ENCODE measurements at places on chromosomes 2 and 18.

DNA sequence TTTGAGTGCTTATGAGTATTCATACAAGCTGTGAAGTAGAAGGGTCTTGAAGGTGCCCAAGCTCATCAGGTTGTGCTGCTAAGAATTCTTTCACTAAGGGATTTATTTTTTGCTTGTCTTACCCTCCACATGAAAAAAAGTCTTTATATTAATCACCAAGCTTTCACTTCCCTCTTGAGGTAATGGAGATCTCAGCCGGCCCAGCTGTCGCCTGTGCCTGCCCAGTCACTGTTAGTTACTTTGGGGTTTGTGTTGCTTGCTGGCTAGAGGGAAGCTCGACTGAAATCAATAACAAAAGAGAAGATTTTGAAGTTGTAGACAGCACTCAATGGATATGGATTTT, 21.9 kb downstream of the MC2R start:
- no peak for DNase-seq

GRCh38 chr2:228083131-228083530, 98.4 kb downstream of the SPHKAP start:
- DNase-seq = no peak

- no peak for DNase-seq
Measured at GRCh38 chr2:156908825-156909224, 348.7 kb upstream of the GALNT5 start.

DNA sequence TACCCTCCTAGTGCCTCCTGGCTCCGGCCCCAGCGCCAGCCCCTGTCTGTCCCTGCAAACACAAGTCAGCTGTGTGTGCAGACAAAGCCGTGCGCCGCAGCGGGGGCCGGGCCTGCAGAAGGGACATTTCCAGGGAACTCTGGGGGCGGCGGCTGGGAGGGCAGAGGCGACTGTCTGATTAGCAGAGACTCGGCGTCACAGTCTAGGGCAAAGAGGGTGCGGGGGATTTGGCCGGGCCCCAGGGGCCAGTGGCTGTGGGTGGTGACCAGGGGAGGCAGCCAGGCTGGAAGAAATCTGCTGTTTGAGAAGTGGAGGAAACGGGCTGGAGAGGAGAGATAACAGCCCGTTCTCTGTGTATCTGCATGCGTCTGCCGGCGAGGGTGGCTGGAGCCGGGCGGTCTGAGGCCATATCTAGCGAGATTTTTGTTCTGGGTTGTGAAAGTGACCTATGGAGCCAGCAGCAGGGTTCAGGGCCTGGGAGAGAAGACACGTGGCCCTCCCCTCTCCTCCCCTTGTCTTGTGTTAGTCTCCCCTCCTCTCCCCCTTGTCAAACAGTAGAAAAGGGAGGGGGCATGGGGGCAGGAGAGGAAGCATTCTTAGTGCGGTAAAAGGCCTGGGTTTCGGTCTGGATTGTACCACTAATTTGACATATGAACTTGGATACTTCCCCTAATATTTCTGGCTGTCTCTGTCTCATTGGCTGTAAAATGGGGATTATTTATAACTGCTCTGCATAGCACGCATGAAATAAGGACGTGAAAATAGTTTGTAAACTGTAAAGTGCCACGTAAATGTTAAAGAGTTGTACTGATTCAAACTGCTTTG, 169.4 kb downstream of the SMAD7 start:
- DNase-seq = no peak

- no peak for DNase-seq
Measured at GRCh38 chr2:237996021-237996593, 29.3 kb downstream of the UBE2F start.

GRCh38 chr2:8064603-8065002, 617.3 kb upstream of the ID2 start:
- DNase-seq = no peak

GRCh38 chr2:158034198-158034866, 67.3 kb upstream of the UPP2 start:
- no peak for DNase-seq

- DNase-seq = no peak
Measured at GRCh38 chr2:226828191-226828590, 7.7 kb upstream of the RHBDD1 start.

DNA sequence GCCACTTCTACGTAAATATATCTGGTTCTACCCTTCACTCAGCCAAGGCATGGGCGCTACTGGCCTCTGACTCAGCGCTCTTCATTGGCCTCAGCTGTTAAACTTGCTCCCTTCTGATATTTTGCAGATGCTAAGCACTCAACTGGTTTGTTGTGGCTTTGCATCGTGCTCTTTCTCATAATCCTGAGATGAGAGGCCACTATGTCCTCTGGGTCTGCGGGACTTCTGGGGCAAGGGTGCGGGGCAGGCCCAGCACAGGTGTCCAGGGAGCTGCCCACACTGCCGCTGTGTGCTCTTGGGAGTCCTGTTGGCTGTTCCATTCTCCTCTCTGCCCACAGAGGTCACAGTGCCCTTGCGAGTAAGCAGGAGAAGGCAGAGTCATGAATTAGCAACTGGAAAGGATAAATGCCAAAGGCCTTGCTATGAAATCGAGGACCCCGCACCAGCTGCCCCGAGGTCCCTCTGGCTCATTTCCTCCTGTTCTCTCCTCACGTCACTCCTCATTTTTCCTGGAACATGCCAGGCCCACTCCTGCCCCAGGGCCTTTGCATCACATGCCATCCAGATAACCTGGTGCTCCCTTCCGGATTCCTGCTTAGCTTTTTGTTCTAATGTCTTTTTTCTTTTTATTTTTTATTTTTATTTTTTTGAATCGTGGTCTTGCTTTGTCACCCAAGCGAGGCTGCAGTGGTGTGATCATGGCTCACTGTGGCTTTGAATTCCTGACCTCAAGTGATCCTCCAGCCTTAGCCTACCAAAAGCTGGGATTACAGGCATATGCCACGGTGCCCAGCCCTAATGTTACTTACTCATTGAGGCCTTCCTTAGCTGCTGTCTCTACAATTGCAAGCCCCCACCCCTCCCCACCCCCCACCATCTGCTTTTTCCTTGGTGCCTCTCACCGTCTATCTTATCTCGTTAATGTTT, 34.9 kb upstream of the MAT2A start:
- DNase-seq = no peak

GRCh38 chr18:50816419-50817166, 3.2 kb downstream of the MRO start:
- no peak for DNase-seq

- no peak for DNase-seq
Measured at GRCh38 chr2:2703762-2704427, 372.8 kb upstream of the MYT1L start.

DNA sequence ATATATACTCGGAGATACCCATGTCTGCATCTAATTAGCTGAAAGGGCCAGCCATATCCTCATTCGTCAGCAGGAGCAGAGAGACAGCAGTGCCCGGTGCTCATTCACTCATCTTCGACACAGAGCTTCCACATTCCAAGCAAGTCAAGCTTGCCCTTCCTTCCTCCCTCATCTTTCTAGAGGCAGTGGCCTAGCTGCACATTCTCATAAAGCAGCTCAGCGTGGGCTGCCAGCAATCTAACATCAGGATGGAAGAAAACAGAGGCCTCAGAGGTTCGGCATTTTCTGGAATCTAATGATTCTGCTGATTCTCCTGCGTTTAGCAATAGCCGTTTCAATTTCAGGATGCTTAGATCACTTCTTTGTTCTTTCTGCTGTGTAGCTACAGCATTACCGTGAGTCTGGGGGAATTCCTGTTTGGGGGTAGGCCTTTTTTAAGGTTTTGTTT, 68.8 kb downstream of the CLHC1 start:
- DNase-seq = no peak

DNA sequence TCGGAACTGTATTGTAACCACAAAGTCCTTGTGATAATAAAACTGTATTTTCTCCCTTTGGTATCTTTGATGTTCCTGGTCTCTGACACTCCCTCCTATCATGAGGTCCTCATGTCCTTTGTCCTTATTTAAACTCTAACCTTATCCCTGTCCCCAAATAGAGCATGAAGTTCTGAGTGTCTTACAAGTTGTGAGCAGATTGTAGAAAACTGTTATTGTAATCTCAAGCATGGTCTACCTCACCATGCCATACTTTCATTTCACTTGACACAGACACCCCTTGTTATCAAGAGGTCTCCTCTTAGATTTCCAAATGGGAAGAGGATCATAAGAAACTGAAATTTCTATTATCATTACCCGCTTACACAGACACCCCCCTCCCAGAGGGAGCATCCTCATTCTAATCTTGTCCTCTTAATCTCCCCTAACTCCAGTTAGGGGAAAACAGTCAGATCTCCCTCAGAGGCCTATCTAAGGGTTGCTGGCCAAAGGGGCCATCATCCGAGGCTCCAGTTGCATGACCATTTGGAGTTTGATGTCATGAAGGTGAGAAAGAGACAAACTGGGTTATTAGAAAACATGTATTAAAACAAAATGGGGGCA, 29.0 kb downstream of the MYO3B start:
- no peak for DNase-seq

DNA sequence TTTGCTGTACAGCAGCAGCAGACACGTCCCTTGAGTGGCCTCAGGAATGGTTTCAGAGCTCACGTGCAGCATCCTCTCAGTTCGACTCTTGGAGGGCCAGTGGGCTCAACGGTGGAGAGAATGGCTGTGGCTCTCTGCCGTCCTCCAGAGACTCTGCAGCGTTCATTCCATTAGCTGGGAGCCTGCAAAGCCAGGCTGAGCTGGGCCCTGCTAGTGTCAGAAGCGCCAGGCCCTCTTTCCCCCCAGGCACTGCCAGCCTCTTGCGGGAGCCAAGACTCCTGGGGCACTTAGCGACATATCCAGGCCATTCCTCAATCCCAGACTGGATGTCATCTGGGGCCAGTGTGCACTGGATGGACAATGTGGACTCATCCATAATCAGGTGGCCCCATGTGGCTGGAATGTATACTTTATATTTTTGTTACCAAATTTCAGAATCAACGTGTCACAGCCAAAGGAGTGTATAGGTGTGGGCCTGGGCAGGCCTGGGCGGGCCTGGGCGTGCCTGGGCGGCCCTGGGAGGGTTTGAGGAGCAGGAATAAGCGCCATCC, 125.1 kb upstream of the EPAS1 start:
- no peak for DNase-seq

DNA sequence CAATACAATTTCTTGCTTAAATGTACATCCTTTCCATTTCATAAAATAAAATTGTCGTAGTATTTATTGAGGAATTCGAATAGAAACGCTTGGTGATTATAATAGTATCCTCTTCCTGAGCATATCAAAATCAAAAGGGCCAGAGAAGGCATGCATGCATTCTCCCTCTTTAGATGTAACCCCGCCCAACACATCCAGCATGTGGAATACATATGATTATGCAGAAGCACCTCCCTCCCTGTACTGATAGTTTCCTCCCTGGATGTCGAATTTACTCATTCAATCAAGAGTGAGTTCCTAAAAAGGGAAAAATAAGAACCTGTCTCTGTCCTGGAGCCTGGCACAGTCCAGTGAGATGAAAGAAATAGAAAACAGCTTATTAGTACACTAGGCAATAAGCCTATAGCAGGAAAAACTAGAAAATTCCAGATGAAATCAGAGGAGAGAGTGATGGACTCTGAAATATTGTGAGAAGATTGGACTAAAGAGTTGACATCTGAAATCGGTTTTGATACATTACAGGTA, 262.9 kb downstream of the RDH14 start:
- DNase-seq = no peak

DNA sequence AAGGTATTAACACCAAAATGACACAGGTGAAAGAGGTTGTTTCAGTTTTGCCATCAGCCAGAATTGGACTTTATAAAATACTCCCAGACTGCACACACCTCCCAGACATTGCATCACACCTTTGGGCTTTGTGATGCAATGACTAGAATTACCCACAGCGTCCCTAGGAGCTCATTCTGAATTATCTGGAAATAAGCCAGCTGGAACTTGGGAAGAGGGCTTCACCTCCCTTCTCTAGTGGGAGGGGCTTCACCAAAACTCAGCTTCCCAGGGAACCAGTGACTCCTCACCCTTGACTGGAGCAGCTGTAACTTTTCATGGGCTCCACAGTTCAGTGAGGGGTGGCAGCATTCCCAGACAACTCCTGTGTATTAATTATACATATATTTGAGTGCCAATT, 83.1 kb upstream of the BZW1 start:
- DNase-seq = no peak
